Thyroid gland (tissue), 4 donors: ENCODE measurements at places on chromosomes 3 and 15. TPM values are rescaled to one million over a fixed set of nuclear protein-coding genes. Genes with fewer than 3 reads are reported as not detected.
A peak's percentile ranks its signal among the peaks of the same experiment; 100 is the strongest.

DNA sequence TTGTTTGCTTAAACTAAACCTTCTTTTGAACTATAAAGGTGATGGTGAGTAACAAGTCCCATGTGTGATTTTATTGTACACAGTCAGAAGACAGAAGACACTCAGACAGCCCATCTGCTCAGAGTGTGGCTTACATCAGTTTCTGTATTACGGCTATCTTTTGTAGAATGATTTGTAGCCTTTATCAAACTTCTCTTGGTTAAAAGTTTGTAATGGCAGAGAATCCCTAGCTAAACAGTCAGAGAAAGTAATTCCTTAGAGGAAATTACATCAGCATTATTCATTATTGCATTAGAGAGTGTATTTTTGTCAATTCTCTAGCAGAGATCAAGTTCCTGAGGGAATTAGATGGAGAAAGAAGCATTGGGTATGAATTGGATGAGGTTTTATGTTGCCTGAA, 500.8 kb downstream of the CNTN4 start:
- no peak for DNase-seq

DNA sequence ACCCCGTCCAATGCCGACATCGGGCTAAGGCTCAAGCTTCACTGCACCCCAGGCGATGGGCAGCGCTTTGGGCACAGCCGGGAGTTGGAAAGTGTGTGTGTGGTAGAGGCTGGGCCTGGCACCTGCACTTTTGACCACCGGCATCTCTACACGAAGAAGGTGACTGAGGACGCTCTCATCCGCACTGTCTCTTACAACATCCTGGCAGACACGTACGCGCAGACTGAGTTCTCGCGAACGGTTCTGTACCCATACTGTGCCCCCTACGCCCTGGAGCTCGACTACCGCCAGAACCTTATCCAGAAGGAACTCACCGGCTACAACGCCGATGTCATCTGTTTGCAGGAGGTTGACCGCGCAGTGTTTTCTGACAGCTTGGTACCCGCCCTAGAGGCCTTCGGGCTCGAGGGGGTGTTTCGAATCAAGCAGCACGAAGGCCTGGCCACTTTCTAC, 1.0 kb downstream of the PDE12 start:
- no peak for DNase-seq

DNA sequence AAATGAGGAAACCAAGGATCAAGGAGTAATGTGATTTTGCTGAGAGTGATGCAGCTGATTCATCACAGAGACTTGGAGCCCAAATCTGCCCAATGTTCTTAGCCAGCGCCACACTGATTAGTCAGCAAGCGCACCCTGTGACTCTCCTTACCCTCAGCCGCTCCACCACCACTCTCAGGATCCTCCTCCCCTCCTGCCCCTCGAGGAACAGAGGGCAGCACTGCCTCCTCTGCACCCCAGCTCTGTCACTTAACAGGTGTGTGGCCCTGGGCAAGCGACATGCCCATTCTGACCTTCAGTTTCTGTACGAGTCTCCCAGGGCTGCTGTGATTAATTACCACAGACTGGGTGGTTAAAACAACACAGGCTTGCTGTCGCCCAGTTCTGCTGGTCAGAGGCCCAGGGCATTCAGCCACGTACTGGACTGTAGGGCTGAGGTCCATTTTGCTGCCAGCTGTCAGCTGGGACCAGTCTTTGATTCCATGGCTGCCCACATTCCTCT, 36.1 kb upstream of the HRH1 start:
- DNase-seq: no peak

GRCh38 chr3:150094150-150094933, 123.6 kb upstream of the PFN2 start:
- no peak for DNase-seq

DNA sequence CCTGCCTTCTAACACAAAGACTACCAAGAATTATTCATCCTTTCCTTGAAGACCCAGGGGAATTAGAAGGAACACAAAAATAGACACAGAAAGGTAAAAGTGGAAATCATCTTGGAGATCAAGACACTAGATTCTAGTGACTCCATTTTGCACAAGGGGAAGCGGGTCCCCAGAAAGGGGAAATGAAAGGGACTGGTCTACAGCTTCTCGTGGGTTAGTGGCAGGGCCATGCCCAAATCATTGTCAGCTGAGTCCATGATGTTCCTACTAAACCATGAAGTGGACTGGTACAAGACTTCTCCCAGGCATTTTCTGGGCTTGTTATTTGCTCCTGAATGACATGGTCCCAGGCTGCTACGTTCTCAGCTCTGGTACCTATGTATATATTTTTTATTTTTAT, 230.7 kb upstream of the TPRG1 start:
- DNase-seq: no peak

- DNase-seq: peak; percentile 29
These were observed 30.7 kb downstream of the XXYLT1 start for GRCh38 chr3:195240171-195240701.

DNA sequence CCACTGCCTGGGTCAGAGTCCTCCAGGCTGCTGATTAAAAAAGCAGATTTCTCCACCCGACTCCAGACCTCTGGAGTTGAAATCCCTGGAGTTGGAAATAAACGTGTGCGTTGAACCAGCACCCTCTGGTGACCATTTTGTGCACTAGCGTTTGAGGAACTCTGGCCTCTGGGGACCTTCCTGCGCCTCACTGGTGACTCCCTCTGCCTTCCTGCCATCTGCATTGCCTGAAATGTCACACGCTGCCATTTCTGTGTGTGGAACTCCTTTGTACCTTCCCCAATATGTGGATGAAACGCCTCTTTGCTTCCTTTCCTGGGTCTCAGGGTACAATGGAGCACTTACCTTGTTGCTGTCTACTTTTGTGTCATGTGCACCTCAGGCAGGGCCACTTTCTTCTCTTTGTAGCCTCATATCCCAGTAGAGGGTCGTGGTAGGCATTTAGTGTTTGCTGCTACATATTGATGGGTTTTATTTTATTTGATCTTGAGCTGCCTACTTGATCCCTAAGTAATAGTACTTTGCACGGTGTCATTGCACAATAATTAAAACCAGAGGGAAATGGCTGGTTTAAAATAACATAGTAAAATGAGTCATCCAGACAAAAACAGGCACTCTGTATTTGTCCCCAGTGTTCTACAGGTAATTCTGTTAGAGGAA, 56.8 kb downstream of the GPR171 start:
- DNase-seq: peak; percentile 72

SLC6A20 gene
- not detected for total RNA-seq

ALDH1A2 gene
- total RNA-seq: 5.4 TPM

MUC13 gene
- total RNA-seq: not detected
